ENCODE measurements at places on chromosomes 2 and 18.

GRCh38 chr2:22944143-22944542, 440.8 kb upstream of the KLHL29 start:
- no peak for DNase-seq

- no peak for DNase-seq
These were observed 312.8 kb upstream of the EPAS1 start for GRCh38 chr2:45984366-45984765.

GRCh38 chr2:219430633-219431615, 3.7 kb upstream of the SPEG start:
- DNase-seq, result peak; percentile 10

DNA sequence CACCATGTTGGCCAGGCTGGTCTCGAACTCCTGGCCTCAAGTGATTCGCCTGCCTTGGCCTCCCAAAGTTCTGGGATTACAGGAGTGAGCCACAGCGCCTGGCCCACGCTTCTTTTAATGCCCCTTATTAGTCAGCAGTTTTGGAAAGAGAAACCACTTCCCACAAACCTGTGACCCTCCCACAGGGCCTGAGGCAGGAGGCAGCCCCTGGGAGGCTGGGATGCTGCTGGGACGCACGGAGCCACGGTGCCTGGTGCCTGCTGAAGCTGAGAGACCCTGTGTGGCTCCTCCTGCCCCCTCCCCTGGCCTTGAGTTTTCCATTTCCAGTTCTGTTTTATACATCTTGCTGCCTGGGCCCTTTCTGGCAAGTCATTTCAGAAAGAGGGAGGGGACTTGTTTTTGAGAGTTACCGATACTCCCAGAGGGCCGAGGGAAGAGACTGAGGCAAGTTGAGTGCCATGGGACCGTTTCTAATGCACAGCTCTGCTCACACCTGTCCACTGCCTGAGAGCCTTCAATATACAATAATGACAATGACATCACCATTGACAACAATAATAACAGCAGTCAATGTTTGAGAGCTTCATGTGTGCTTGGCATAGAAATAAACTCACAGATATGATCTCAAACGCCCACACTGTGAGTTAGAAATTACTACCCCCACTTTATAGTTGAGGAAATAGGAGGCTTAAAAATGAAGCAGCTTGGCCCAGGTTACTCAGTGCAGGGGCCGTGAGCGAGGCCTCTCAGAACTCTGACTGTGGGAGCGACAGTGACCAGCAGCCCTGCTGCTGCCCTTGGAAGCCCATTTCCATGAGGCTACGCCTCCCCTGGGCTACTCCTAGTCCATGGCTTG, 78.1 kb upstream of the YWHAQ start:
- DNase-seq, result no peak

- no peak for DNase-seq
These were observed 6.8 kb upstream of the CFLAR start for GRCh38 chr2:201109186-201109585.

GRCh38 chr2:186980787-186981550, 132.0 kb upstream of the ZSWIM2 start:
- DNase-seq, result no peak

DNA sequence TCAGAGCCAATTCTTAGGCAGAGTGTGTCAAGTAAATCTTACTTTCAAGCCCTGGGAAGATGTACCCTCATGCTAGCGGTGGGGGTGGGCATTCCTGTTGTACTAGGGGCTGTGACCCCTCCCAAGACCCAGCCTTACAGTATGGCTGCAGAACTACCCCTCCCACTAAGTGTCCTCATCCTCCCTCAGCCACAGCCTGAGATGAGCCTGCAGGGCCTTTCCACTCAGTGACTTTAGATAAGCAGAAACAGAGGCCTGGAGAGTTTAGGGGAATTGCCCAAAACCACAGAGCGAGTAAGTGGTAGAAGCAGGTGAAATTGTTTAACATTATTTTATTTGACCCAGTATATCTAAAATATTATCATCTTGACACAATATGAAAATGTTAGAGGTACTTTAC, 36.6 kb downstream of the TTC32 start:
- peak; percentile 7 for DNase-seq

GRCh38 chr2:197072533-197072932, 146.0 kb upstream of the PGAP1 start:
- DNase-seq, result no peak

- no peak for DNase-seq
These were observed 37.1 kb downstream of the MAP4K4 start for GRCh38 chr2:101734505-101735165.

GRCh38 chr2:191693778-191694177, 15.8 kb downstream of the NABP1 start:
- DNase-seq, result no peak

GRCh38 chr2:30800159-30800558, 7.1 kb downstream of the CAPN13 start:
- DNase-seq, result no peak

- no peak for DNase-seq
These were observed 134.8 kb downstream of the EIPR1 start for GRCh38 chr2:3242747-3243369.

GRCh38 chr2:170084820-170085491, 93.0 kb upstream of the MYO3B start:
- peak; percentile 28 for DNase-seq

DNA sequence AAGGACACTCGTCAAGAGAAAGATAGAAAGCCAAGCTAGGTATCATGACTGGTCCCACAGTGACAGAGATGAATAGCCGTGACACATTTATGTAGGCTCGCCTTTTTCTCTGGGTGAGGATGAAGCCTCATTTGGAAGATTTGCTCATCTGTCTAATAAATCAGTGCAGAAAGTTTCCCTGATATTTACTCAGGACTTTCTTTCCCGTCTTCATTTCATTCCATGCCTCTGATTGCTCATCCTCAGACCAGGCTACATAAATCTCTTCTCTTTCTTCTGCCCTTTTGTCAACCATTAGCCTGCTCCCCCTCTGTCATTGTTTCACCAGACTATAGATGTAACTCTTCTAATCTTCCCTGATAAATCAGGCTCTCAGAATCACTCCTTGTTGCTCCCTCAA, 361.8 kb upstream of the MEIS1 start:
- no peak for DNase-seq

- DNase-seq, result no peak
These were observed at the start of gene EDAR for GRCh38 chr2:108988796-108989713. Gene EDAR, minus strand, starts transcription at chr2:108989220. Its CDS starts 58,206 bp downstream, at chr2:108931014.

GRCh38 chr2:120254178-120254577, 1.5 kb downstream of the RALB start:
- no peak for DNase-seq

DNA sequence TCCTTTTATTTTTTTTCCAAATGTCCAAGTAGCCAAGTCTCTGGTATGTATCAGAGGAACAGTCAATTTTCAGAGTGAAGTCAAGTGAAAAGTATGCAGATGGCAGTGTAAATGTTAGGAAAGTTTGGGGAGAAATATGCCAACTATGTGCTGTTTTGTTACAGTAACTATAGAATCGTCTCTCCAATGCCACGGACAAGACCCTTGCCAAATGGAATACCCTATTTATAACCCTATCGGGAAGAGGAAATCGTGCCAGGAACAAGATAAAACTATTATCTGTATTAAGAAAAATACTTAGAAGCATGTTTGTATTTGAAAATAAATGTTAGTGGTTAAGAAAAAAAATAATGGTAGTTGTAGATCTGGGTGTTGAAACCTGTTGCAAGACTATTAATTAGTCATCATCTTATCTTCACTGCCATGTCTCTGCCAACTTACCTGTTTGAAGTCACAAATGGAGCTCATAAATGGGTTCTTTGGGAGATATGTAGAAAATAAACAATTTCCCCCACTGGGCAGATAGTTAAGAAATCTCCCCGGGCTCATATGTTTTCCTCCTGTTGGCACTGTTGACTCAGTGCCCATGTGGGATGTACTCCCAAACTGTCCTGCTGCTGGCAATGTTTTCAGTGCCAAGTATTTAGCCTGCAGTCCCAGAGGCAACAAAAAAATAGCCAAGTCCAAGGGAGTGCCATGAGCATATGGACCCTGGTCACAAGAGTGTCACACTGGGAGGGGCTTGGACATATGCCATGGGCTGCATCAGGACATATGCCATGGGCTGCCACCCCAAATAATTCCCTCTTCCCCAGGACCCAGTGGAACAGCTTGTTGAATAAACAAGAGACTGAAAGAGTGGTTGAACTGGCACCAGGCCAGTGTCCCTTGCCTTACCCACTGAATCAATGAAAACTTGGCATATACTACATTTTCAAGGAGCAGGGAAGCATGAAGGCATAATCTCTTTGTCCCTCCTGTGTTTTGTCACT, 366.9 kb downstream of the OSR1 start:
- no peak for DNase-seq

DNA sequence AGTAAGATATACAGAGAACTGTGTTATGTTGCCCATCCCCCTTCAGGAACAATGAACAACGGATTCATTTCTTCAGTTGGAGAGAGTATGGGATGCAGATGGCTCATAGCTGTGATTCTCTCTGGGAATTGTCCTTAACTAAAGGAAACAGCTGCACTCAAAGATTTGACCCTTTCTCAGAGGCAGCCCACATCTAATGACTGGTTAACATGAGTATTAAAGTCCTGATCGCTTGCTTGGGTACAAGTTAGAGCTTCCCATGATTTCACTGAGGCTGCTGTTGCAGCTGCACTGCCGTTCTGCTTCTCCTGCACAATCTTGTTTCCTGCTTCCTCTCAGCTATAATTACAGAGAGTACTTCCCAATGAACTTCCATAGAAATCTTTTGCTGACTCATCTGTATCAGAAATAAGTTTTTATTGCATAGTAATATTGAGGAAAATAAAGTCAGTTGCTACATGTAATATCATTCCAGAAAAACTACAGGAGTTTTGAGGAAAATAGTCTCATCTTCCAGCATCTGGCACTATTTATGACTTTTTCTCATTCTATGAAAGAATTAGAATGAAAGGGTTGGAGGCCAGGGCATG, 12.8 kb upstream of the SCN9A start:
- no peak for DNase-seq

DNA sequence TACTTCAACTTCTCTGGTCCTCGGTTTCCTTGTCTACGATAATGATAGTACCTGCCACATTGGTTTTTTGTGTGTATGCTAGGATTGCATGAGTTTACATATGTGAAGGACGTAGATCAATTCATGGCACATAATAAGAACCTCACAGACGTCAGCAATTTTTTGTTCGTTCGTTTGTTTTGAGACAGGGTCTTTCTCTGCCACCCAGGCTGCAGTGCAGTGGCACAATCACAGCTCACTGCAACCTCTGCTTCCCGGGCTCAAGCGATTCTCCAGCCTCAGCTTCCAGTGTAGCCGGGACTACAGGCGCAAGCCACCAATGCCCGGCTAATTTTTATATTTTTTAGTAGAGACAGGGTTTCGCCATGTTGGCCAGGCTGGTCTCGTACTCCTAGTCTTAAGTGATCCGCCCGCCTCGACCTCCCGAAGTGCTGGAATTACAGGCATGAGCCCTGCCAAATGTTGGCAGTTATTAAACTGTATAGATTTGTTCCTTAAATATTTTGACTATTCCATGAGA, 756 bp upstream of the SLC35F5 start:
- DNase-seq, result peak; percentile 43

- no peak for DNase-seq
These were observed 16.4 kb downstream of the CAPN13 start for GRCh38 chr2:30790879-30791278.

DNA sequence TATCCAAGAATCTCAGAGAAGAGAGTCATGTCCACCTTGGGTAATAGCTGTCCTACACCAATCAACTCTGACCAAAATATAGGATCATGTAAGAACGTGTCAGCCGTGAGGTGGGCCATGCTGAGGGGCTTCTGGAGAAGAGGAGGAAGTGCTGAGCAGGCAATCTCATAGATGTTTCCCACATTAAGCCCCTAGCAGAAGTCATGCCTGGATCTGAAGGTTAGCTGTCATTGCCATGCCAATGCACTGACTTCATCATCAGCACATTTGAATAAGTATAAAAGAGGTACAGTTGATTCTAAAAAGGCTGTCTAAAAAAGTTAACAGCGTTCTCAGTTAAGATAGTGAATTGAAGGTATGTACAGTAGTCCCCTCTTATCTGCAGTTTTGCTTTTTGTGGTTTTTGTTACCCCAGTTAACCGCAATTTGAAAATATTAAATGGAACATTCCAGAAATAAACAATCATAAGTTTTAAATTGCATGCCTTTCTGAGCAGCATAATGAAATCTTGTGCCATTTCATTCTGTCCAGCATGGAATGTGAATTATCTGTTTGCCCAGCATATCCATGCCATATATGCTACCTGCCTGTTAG, 67.2 kb upstream of the TMEM17 start:
- no peak for DNase-seq

- no peak for DNase-seq
These were observed 102.9 kb upstream of the SCN1A start for GRCh38 chr2:166230724-166231070.

GRCh38 chr2:240351826-240352426, 83.5 kb upstream of the GPC1 start:
- DNase-seq, result no peak

DNA sequence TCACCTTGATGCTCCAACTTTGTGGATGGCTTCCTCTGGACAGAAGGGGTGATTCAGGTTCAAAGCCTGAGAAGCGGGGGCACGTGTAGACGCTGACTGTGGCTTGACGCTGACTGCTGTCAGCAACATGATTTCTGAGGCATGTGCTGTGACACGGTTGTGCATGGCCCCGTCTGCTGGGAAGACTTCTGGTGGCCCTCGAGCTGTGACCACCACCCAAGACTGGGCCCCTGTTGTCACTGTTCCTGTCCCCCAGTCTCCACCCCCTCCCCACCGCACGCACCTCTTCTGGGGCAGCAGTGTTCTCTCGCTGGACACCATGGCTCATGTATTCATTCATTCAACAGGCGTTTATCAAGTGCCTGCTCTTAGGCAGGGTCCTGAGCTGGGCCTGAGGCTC, 245.0 kb downstream of the FAM210A start:
- no peak for DNase-seq

- no peak for DNase-seq
These were observed 95.9 kb upstream of the CELF4 start for GRCh38 chr18:37661478-37661877.

DNA sequence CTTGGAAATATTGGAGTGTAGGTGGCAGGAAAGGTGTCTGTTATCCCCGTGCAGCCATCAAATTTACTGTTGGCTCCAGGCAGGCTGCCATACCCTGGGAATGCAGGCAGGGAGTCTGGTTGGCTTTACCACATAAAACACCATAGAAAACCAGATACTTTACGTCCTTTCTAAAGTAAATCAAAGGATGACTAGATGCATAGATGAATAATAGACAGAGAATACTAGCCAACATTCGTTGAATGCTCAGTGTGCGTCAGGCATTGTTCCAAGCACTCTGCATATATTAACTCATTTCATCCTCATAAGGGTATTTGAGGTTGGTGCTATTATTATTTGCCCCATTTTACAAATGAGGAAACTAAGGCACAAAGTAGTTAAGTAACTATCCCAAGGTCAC, 65.2 kb downstream of the VSNL1 start:
- DNase-seq, result no peak

DNA sequence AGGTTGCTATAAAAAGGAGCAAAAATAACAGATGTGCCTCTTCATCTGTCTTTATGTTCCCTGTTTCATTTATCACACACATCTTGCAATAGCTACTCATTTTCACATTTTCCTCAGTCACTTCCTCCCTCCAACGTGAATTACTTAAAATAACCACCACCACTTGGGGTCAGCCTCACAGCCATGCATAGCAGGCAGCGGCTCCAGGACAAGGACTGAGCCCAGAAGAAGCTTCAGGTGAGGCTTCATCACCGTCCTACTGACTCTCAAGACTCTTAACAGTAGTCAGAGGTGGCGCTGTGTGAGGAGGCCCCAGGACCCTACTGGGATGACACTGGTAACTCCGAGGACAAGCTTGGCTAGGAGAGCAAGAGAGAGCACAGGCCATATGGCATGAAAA, 15.5 kb upstream of the ST8SIA5 start:
- no peak for DNase-seq

GRCh38 chr2:70828914-70829824, 6.4 kb downstream of the CD207 start:
- no peak for DNase-seq
